Psoas muscle (tissue), 8 donors: ENCODE measurements at places on chromosomes 12 and 14. TPM values are rescaled to one million over a fixed set of nuclear protein-coding genes. Genes with fewer than 3 reads are reported as not detected.

DNA sequence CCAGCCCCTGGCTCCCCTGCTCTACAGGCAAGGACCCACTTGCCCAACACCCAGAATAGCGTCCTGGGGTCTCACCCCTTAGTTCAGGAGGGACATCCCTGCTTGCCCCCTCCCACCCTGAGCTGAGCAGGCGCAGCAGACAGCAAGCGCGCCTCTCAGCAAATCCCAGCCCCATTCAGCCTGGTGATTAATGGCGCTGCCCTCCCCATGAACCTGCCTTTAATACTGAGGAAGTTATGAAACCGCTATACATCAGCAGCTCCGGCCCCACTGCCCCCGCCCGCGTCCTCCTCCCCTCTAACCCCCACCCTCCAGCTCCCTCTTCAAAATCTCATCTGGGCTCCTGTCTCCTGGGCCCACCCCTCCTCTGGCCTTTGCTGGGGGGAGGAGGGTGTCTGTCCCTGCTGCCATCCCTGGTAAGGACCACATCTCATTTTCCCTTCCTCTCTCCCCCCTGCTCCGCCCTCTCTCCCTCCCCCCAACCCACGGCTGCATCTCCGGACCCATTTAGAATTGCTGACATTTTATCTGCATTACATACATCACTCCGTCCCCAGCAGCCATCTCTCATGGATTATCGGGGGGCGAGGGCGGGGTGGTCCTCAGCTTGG, 7.1 kb upstream of the SMUG1 start:
- no peak for DNase-seq

GRCh38 chr14:89637581-89637980, 220.5 kb upstream of the FOXN3 start:
- DNase-seq: no peak

DNA sequence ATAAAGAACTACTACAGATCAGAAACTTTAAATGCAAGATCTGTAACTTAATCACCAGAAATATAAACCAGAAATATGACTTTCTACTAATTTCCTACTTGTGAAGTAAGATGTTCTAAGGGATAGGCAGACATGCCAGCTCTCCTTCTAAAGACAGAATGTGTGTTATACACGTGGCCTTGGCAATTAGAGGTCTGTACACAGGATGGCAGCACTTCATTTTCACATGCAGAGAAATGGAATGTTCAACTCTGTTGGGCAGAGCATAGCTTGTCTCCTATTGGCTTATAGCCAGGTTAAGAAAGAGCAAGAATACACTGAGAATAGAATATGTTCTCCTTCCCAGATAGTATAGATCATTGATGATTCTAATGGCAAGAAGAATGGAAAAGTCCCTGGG, 403.8 kb downstream of the DAD1 start:
- DNase-seq: no peak

DNA sequence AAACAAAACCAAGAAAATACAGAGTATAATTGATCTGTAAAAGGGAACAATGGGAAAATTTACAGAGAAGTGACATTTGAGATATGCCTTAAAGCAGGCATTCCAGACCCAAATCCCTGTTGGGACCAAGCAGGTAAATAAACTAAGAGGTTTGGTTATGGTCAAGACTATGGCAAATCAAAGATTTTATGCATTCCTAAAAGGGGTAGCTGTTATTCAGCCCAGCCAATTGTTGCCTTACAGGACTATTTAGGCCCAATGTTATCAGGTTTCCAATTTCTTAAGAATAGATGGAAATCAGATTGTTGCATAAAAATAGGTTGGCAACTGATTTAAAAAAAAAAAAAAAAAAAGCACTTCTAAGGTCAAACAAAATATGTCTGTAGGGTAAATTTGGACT, 5.3 kb downstream of the DNAI7 start:
- DNase-seq: no peak

DNA sequence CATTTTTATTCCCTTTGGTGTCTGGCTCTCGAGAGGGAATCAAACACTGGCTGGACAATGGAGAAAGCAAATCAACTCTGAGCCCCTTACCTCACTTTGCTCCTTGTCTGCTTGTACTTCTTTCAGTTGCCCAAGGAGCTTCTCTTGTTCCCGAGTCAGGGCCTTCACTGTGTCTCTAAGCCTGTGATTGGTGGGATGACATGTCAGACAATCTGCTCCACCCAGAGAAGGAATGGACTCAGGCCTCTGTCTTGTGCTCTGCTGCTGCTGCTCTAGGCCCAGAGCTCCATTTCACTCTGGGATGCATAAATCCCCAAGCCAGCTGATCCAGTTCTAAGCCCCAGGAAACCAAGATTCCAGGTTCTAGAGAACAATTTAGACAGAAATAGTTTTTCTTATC, 7.6 kb downstream of the CALCOCO1 start:
- DNase-seq: no peak

GRCh38 chr12:98471085-98471484, 44.3 kb upstream of the TMPO start:
- DNase-seq: no peak

GRCh38 chr14:64450255-64450654, 15.0 kb upstream of the AKAP5 start:
- no peak for DNase-seq

DNA sequence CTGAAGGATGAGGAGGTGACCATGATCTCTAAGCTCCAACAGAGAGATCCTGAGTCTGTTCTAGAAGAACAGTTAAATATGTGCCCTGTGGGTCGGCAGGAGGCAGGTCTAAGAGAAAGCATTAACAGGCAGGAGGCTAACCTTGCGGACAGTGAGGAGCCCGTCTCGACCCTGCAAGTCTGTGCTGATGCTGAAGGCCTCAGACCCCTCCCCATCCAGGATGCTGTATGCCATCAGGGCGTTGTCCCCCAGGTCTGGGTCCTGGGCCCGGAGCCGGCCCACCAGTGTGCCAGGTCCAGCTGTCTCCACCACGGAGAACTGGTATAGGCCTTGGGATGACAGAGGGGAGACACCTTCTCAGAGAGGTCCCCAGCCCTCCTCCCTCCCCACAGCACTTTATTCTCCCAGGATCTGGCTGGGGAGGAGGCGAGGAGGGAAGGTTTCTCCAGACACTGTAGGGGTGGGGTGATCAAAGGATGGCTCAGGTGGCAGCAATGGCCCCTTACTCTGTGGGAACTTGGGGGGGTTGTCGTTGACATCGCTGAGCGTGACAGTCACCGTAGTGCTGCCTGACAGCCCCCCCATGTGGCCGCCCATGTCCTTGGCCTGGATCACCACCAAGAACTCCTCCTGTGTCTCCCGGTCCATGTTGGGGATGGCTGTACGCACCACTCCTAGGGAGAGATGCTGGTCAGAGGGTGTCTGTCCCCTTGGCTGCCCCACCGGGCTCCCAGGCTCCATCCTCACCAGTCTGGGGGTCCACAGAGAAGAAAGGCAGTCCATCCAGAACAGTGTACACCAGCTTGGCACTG, 3.1 kb downstream of the CDH24 start:
- peak; percentile 56 for DNase-seq

DNA sequence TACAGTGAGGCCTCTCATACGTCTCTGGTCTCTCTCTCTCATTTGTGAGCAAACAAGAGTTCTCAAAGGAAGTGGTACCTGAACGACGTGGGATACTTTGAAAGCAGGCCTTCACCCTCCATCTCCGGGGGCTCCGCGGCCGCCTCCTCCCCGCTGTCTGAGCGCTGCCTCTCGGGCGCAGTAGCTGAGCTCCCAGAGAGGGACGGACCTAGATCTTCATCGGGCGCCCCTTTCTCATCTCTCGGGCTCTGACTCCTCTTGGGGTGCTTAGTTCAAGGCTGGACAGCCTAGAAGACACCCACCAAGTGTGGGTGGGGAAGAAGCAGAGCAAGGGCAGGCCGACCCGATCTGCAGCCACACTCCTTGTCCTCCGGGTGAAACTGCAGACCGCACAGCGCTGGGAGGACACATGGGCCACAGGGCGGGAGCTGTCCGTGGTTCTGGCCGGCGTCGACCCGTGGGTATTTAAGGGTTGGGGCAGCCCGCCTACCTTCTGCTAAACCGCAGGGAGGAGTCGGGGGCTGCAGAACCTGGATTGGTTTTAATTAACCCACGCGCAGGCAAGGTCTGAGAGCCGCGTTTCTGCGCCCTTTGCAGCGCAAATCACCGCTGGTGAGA, 92.7 kb downstream of the PAH start:
- peak; percentile 53 for DNase-seq

- DNase-seq: no peak
Measured at GRCh38 chr12:2651068-2651965, 143.5 kb upstream of the FKBP4 start.

DNA sequence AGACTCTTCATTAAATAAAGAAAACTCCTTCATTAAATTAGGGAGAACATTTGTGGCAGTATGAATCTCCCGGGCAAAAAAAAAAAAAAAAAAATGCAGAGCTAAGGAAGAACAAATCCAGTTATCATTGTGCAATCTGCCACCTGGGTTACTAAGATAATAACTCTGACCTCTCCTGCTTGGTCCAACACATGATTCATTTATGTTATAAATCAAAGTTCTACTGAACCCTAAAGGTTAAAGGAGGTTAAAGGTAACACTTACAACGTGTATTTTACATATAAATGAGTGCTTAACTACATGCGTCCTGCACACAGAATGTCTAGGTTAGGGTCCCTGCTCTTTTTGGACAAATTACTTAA, 4.2 kb downstream of the TGFB3 start:
- no peak for DNase-seq

- no peak for DNase-seq
Measured at GRCh38 chr14:100975671-100976070, 72.1 kb upstream of the RTL1 start.

- DNase-seq: no peak
Measured at GRCh38 chr12:121181181-121181580, 28.7 kb upstream of the P2RX4 start.

Gene LRRC9
- total RNA-seq: not detected

Gene ACRBP
- total RNA-seq: 0.44 TPM

DNA sequence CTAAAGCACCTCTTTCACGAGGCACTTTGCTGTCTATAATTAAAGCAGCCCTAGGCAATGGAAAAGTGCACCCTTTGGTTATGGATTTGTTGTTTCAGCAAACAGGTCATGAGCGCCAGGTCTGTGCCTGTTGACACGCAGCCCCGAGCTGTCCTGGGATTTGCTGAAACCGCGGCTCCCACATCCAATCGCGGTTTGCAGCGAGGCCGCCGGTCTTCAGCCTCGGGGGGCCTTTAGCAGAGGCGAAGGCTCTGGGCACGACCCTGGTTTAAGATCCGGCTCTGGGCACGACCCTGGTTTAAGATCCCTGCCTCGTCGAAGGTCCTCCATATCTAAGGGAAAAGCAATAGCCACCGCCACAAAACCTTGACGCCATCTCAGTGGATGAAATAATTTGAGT, 79.2 kb downstream of the GLT1D1 start:
- DNase-seq: no peak

Gene CLIP1
- total RNA-seq: 639 TPM

DNA sequence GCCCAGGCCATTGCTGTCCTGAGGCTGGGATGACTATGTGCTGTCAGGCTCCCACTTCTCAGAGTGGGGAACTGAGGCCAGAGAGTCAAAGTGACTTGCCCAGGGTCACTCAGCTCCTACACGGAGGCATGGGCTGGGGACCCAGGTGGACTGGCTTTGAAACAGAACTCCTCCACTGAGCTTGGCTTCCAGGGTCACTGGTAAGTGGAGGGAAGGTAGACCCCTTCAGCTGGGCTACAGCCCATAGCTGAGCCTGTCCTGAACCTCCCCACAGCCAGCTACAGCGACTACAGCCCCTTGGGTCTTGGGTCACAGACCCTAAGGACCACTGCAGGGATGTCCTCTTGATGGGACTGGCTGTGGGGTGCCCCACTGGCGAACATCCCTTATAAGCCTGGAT, 40.3 kb upstream of the TRAF3 start:
- no peak for DNase-seq

DNA sequence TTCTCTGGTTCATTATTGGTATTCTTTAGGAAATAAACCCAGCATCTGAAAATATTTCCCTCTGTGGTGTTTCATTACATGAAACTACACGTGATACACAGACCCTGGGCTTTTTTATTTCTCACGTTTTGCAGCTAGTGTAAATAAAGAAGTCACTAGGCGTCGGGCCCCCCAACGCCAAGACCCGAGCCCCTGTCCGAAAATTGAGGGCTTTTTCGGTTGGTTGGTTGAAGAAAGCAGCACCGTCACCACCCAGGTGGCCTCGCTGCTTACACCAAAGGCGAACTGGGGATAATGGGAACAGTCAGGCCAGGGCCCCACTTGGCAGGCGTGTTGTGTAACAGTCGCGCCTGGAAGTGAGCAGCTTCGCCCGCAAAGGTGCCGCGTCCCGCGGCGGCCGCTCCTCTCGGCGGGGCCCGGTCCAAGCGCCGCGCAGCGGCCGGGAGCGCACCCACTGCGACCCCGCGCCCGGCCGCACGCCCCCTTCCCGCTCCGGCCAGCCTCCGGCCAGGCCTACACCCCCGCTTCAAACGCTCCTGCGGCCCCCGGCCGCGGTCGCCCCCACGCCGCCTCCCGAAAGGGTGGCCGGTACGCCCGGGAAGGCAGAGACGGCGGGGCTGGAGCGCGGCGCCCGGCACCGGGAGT, 1.2 kb downstream of the DUSP16 start:
- peak; percentile 73 for DNase-seq

Gene KRT3
- not detected for total RNA-seq

DNA sequence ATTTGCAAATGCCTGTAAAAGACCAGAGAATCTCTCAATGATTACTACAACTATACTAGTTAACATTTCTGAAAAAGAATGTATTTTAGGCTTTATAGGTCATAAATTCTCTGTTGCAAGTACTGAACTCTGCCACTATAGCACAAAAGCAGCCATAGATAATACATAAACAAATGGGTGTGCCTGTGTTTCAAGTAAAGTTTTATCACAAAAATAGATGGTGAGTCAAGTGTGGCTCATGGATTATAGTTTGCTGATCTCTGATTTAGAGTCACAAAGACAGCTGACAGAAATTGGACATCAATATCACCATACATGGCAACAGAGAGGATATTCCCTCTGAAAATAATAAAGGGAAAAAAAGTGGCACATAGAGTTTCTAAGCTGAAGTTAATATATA, 68.1 kb downstream of the FSCB start:
- no peak for DNase-seq

DNA sequence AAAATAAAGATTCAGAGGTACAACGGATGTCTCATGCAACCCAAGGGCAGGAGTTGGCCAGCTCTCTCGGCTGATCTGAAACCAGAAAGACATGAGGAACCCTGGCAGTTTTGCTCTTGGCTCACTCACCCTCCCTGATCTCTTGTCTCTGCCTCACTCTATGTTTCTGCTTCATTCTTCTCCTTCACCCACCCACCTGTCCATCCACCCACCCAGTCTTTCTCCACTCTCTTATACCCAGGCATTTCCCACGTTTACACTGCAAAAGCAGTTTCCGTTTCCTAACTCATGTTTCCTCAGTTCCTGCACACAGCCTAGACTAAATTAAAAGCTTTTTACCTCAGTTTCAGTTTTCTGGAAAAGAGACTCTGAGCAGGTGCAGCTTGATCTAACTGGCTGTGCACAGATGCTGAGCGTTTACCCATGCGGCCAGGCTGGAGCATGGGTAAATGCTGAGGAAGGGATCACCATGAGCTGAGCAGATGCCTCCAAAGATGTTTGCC, 157.6 kb downstream of the PRKCH start:
- no peak for DNase-seq

DNA sequence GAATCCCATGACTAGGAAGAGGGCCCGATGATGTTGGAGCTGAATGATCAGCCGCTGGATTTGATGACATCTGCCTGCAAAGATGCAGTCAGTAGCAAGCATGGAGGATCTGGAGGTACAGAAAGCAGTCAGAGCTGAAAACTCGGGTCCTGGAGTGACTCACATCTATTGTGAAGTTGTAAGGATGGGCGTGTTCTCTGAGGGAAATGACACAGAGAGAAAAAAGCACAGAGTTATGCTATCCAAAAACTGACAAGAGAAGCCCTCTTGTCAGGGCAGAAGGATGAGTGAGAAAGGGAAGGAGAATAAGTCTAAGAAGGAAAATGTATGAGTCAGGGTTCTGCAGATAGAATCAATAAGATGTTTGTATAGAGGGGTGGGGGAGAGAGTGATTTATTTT, 380.4 kb upstream of the CCDC196 start:
- DNase-seq: no peak
